Posterior cingulate gyrus (tissue), 11 donors: ENCODE measurements at places on chromosomes 11 and 22.
A peak's percentile ranks its signal among the peaks of the same experiment; 100 is the strongest.

DNA sequence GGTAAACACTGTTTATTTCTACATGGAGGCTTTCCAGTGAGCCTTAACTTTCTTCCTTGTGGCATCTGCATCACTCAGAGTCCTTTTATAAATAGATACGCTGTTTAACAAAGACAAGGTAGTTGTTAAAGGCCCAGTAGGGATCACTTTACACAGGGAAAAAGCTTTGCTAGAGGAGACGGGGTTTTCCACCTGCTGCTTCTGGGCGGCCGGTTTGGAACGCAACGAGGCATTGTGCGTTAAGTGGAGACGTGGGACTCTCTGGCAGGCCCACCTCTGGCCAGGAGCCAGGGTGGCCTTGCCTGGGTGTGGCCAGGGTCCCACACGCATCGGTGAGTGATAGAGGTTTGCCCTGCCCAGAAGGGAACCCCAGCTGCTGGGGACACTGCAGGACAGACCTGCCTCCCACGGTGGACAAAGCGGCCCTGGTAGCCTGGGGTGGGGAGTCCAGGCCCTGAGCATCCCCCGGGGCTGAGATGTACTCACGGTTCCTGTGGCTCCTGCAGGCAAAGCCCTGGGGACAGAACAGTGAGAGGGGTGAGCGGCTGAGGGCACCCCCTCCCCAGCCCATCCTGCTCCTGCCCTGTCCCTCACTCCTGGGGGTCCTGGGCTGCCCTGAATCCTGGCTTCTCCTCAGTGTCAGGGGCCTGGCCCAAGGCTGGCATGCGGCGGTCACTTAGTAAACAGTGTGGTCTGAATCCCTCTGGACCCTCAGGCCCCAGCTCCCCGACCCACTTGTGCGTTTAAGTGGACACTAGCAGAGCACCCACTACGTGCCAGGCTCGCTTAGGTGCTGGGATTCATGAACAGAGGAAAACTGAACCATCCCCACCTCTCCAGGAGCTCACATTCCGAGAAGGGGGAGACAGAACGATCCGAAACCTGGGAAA lies 4.2 kb downstream of the IL17REL start:
- peak; percentile 65 for DNase-seq

GRCh38 chr22:42307806-42308563 lies 37.5 kb upstream of the TCF20 start:
- DNase-seq, result no peak

GRCh38 chr22:21778705-21779363 lies 43.2 kb upstream of the YPEL1 start:
- DNase-seq, result no peak

- no peak for DNase-seq
Observed at GRCh38 chr11:78823588-78823987, 248.9 kb upstream of the NARS2 start.

DNA sequence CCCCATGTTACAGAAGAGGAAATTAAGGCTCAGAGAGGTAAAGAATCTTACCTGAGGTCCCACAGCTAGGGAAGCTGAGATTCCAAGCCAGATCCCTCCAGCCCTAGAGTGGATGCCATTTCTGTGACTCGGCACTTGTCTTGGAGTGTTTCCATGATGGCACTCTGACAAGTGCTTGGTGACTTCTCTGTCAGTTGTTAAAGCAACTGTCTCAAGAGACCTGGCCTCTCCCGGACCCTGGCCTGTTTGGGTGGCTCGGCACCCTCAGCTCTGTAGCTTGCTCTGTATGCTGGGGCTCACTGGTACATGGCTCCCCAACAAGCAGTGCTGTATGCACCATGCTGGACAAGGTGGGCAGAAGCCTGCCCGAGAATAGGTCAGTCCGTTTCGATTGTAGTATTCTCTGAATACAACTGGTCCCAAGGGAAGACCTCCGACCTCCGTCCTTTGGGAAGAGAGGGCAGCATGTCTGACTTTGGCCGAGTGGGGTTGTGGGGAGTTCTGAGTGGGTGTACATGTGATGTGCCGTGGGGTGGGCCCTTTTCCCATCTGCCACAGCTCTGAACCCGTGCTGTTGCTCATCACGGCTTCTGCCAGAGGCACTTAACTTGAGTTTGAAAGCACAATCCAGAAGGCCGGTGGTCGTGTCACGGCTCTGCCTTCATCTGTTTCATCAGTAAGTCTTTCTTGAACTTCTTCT lies 12.4 kb downstream of the ACO2 start:
- peak; percentile 8 for DNase-seq

GRCh38 chr22:29359469-29359868 lies 28.9 kb downstream of the AP1B1 start:
- peak; percentile 68 for DNase-seq

- DNase-seq, result no peak
Observed at GRCh38 chr22:37491559-37492427, 5.6 kb upstream of the MFNG start.

GRCh38 chr11:83918476-83918875 lies 632.3 kb upstream of the CCDC90B start:
- peak; percentile 76 for DNase-seq

DNA sequence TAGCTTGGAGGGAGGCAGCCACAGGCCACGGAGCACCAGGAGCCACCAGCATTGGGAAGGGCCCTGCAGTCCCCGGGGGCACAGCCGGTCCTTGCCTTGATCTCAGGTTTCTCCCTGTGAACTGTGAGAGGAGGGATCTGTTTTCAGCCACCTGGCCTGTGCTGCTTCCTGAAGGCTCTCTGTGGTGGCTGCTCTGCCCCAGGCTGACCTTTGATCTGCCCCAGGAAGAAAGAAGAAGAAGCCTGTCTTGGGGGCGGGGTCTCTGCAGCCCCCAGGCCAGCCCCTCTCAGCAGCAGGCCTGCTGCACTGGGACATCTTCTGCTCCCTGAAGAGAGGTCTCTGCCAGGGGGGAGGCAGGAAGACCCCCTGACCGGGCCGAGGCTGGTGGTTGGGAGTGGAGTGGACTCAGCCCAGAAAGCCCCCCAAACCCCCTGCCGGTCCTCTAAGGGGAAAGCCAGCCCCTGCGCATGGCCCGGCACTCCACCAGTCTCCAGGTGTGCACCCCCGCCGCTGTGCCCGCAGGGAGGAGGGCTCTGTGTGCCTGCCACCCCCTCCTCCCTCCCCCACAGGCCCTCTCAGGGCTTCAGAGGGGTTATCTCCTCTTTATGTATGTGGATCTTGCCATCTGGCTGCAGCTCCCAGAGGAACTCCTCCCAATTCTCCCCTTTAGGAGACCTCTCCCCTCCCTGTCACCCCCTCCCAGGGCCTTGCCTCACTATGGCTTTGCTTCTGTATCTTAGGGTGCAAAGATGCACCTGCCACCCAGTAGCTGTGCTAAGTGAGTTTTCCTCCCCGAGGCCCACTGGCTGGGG lies 675.3 kb downstream of the BRD1 start:
- no peak for DNase-seq

GRCh38 chr11:132782102-132782501 lies 750.2 kb downstream of the OPCML start:
- peak; percentile 83 for DNase-seq

- DNase-seq, result no peak
Observed at GRCh38 chr11:57798905-57799559, 37.4 kb downstream of the CTNND1 start.

- DNase-seq, result peak; percentile 76
Observed at GRCh38 chr11:78079232-78080083, at the start of gene NDUFC2. Gene NDUFC2, minus strand, starts transcription at chr11:78079862. Its CDS starts 118 bp downstream, at chr11:78079744.

DNA sequence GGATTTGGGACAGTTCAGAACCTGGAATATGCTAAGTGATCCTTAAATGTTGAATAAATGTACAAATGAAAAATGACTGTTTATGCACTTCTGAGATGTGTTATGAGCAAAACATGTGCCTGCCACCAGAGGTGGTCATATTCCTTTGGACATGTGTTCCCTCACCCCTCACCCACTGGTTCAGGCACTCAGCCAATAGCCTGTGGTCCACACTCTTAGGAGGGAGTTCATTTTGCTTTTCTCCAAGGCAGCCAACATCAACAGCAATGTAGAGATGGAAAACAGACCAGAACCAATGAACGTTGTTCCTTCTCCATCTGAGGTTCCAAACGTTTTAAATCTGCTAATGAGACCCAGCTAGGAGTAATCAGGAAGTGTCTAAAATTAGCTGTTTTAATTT lies 44.0 kb downstream of the RPUSD4 start:
- DNase-seq, result no peak

DNA sequence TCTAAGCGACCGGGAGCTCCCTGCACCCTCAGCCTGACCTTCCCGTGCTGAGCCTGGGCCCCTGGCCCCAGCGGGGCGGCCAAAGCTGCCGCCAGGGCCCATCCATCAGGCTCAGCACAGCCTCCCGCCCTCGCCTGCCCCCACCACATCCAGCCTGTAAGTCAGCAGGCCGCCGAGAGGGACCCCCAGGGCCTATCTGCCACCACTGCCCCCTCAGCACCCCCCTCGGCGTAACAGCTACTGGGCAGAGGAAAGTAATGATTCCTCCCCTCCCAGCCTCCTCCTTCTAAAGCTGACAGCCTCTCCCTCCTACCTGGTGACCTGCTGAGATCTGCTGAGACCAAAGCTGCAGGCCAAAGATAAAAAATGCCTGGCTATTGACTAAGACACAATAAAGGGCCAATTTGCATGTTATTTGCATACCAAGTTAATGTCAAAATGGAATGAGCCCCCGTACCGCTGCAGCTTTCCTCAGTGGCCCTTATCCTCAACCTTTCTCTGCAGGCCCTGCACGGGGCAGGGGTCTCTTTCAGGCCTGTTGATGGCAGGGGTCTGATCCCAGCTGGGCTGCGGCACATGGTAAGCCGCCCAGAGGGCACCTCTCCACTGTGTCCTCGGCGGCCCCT lies 51.6 kb downstream of the RPUSD4 start:
- DNase-seq, result no peak

GRCh38 chr11:8375932-8376331 lies 112.3 kb upstream of the LMO1 start:
- no peak for DNase-seq

DNA sequence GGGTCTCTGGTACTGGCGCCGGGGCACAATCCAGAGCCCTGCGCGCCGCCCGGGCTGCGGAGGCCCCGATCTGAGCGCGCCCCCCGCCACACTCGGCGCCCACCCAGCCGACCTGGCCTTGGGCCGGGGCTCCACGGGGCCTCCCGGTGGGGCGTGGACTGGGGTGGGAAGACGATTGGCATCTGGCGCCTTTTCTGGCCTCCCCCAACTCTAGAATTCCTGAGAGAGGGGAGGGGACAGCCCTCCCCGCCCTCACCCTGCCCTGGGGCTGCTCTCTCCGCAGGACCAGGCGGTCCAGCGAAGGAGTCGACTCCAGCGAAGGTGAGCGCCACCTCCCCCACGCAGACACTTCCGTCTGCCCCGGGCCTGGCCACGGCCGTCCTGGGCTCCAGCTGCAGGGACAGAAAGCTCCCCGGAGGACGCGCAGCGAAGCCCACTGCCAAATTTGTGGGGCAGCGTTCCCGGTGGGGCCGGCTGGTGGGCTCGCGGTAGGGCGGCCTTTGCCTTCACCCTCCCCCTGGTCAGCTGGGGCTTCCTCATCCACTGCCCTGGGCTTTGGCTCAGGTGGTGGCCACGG lies 593 bp downstream of the SSH3 start:
- DNase-seq, result no peak

DNA sequence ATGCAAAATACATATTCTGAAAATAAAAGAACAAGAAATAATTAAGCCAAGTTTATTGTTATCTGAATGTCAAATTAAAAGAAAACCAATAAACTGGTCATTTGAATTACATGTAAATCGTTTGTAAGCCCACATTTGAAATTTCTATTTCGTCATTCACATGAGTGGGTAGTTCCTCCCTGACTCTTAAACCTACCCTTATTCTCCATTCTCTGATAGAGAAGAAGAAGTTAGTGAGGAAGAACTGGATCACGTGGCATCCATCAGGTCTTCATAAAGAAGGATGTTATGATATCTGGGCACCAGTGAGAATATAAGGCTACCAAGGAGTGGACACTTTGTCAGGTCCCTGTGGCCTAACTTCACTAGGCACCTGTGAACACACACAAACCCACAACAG lies 328.1 kb downstream of the OPCML start:
- no peak for DNase-seq

DNA sequence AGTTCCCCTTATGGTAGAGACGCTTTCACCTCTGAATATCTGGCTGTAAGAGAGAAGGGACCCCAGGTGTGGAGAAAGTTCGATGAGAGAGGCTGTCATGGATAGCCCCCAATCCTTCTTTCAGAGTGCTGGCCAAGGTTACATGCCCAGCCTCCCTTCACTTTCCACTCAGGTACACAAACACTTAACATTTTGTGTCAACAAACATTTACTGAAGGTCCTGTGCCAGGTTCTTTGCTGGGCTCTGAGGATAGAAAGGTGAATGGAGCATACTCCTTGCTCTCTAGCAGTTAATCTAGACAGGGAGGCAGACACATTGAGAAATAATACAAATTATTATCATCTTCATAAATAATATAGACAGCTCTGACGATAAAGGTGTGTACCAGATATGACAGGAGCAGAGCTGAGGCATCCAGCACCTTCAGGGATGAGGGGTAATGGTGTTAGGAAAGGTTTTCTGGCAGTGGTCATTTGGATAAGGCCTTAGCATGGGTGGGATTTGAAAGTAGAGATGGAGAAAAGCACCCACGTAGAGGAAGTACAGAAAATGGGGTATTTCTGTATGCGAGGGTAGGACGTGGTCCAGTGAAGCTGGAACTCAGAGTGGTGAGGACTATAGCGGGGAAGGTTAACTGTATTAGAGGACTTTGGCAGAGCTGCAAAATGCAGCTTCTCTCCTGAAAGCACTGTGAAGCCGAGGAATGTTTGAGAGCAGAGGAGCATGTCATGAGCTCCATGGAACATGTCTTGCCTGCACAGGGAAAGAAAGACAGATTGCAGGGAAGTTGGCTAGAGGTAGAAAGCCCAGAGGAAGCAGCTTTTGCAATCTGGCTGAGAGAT lies 19.6 kb downstream of the PPFIBP2 start:
- no peak for DNase-seq

DNA sequence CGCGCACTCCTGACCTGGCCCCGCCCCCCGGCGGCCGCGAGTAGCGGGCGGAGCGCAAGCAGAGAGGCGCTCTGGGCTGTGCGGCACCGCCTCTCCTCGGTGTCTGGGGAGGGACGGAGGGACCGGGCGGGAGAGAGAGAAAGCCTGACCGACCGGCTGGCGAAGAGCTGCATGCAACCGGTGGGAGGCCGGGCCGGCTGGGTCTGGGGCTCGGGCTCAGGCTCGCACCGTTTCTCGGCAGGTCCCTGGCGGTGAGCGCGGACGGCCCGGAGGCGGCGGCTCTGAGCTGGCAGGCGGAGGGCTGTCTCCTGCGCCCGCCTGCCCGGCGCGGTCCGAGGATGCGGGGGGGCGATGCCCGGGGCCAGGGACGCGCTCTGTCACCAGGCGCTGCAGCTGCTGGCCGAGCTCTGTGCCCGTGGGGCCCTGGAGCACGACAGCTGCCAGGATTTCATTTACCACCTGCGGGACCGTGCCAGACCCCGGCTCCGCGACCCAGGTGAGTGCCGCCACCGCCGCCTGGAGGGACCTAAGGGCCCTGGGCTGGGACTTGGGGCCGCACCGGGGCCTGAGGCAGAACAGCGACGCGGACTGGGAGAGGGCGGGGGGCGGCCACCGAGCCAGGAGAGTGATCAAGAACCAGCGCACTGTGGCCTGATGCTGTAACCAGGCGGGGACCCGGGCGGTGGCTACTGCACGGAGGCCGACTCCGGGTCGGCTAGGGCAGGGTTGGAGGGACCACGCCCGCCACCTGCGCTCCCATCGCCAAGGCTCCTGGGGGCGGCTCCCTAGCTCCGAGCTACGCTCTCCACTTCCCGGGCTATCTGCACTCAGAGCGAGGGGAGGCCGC lies at the start of gene SYT9:
Gene SYT9, plus strand, starts transcription at position 69 of the 847 bp plus-strand sequence. Its CDS starts 283 bp downstream, at position 352.
- peak; percentile 64 for DNase-seq

- DNase-seq, result no peak
Observed at GRCh38 chr11:121291896-121292494, 576 bp upstream of the SC5D start.

GRCh38 chr11:11884774-11885481 lies 43.2 kb downstream of the USP47 start:
- DNase-seq, result no peak

- DNase-seq, result no peak
Observed at GRCh38 chr22:43343670-43344519, 723 bp upstream of the SCUBE1 start.
